CD4-positive, CD25-positive, alpha-beta regulatory T cell (primary cell): ENCODE measurements at places on chromosomes 4 and X.

- DNase-seq = no peak
Measured at GRCh38 chrX:68631336-68631735, 16.1 kb upstream of the STARD8 start.

DNA sequence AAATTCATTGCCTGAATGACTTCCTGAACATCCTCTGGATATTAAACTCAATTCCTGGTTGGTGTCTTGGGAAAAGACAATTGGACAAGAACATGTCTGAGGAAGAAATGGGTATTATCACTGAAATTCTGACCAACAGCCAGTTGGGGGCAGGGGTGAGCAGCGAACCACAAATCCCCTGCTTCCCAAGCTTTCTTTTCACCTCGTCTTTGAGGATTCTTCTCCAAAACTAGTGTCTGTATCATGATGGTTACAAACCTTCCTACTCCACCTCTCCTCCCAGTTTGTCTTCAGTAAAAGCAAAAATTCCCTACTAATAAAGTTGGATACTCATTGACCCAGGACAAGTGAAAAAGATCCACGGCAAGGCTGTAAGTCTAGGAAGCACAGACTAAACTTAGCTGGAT is 48.3 kb upstream of the WDR1 start:
- no peak for DNase-seq

DNA sequence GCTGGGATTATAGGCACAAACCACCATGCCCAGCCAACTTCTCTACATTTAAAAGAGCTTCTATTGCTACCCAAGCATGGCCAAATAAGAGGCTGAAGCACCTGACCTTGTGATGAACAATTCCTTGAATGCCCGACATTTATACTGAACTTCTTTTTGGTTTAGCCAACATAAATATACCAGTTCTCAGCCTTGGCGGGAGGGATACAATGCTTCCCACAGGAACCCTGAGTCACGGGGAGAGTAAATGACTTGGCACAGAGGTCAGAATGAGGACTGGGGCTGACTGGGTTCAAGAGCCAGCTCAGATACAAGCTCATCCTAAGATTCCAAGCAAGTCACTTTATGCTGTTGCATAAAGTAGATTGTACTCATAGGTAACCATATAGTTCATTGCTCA is 6.1 kb downstream of the HOPX start:
- no peak for DNase-seq

DNA sequence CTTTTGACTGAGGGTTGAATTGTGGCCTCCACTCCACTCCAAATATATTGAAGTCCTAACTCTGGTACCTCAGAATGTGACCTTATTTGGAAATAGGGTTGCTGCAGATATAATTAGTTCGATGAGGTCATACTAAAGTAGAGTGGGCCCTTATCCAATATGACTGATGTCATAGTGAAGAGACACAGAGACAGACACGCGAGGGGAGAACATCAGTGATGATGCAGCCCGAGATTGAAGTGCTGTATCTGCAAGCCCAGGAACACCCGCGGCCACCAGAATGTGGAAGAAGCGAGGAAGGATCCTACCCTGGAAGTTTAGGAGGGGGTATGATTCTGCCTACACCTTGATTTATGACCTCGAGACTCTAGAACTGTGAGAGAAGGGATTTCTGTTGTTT is 279.0 kb downstream of the ANKRD50 start:
- no peak for DNase-seq

- DNase-seq = no peak
Measured at GRCh38 chr4:113476800-113477199, 284.7 kb downstream of the CAMK2D start.

DNA sequence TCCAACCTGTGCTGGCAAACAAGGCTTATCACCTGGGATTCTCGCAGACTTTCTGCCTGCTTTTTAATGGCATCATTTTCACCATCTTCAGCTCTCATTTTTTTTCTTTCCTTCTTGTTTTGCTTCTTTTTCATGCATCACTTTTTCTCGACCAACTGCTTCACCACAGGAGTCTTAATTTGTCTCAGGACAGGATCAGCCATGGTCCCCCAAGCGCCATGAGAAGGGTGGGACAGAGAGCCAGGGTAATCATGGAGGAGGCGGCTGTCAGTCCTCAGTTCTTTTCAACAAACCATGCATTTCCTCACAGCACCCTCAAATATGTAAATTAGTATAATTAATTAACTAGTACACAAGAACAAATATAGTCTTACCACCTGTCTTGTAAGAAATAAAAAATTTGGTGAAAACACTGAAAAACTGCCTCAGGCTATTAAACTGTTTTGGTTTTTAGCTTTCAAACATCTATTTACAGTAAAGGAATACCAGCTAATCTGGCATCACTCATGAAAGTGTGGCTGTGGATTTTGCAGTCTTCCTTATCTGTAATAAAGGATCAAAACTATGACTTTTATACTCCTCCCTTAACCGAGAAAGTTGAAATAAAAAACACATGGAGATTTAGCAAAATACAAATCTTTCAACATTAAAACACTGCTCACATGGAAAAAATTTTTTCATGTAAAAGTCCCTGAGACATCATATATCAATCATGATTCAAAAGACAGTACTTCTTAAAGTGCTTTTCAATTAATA is 19.1 kb downstream of the EIF4E start:
- no peak for DNase-seq

GRCh38 chr4:139085141-139085540 is 69.6 kb downstream of the NOCT start:
- peak; percentile 32 for DNase-seq

DNA sequence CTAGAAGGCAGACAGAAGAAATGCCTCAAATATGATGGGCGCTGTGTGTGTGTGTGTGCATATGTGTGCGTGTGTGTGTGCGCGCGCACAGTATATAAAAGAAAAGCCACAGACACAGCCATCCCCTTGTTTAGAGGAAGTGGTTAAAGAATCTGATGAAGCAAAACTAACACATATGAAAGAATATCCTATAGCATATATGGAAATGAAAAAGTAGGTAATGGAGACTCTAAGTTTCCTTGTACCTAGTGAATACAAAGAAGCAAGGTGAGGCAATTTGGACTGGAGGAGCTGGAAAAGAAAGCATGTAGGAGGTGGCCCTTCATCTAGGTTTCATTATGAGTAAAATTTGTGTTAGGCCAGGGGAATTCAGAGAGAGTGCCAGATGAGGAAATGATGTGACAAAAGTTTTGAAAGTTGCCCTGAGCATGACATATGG is 58.6 kb upstream of the MCF2 start:
- DNase-seq = no peak

- DNase-seq = no peak
Measured at GRCh38 chr4:69224891-69225290, 10.3 kb upstream of the UGT2B11 start.

DNA sequence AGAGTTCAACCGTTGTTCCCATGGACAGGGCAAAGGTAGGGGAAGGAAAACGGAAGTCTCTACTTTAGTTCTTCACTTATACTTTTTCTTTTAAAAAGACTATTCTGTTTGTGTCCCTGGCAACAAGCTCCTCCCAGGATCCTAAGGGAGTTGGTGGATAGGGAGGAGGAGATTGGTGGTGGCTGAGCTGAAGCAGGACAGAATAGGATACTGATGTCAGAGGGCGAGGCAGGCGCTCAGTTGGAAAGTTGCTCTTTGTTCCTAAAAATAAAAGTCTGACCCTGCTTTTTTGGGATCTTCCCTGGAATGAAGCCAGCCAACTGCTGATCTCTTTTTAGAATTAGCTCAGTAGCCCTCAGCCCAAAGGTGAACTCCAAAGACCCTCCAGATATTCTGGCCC is 104.7 kb downstream of the MGST2 start:
- no peak for DNase-seq

- no peak for DNase-seq
Measured at GRCh38 chr4:7906171-7906701, 33.4 kb downstream of the AFAP1 start.

DNA sequence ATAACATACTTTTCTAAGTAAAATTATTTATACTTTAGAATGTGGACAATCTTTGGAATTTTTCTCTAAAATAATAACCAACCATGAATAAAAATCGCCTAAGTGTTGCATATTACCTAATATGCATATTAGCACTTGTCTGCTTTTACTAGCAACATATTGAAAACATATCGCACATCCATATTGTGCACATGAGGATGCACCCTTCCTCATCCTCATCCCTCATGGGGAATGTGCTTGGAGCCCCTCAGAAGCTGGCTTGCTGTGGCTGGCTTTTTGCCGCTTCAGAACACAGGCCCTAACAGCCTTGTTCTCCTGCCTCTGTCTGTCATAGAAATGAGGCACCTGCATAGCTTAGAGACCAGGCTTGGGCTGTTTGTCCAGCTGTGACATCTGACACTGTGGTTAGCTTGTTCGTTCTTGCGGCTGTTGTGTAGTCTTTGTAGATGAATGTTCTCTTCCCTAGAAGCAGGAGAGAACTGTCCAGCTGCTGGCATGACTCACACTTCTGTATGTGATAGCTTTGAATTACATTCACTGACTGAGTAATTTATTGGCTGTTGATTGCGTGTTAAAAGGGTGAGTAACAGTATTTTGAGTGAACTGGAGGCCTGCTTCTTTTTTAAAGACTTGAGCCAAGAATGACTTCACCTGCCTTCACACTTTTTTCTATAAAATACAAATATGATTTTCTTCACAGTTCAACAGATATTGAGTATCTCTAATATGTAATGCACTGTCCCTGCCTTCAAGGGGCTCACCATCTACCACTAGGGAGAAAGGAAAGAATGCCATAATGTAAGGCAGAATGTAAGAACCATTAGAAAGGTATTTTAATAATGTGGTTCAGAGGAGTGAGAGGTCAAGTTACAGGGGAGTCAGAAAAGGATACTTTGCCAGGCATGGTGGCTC is 81.9 kb downstream of the HMGB2 start:
- no peak for DNase-seq

- DNase-seq = no peak
Measured at GRCh38 chrX:138917781-138918180, 206.3 kb upstream of the FGF13 start.

DNA sequence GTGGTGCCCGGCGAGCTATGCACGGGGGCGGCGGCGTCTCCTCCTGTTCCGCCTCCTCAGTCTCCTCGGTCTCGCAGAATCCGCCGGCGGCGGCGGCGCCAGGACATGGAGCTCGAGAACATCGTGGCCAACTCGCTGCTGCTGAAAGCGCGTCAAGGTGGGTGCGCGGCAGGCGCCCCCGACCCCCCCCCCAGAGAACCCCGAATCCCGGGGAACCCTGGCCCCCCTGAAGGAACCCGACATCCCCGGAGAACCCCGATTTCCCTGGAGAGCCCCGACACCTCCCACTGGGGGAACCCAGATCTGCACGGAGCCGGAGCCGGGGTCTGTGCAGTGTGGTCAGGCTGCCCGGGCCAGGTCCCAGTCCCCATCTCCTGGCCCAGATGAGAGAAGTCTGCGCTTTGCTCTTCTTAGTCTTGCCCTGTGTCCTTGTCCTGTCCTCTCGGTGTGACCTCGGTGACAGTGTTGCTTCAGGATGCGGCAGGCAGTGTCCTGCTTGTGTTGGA is 648 bp downstream of the GRK4 start:
- DNase-seq = no peak

GRCh38 chr4:36088542-36088941 is 155.8 kb downstream of the ARAP2 start:
- DNase-seq = no peak

- no peak for DNase-seq
Measured at GRCh38 chr4:20203508-20203907, 48.2 kb upstream of the SLIT2 start.

DNA sequence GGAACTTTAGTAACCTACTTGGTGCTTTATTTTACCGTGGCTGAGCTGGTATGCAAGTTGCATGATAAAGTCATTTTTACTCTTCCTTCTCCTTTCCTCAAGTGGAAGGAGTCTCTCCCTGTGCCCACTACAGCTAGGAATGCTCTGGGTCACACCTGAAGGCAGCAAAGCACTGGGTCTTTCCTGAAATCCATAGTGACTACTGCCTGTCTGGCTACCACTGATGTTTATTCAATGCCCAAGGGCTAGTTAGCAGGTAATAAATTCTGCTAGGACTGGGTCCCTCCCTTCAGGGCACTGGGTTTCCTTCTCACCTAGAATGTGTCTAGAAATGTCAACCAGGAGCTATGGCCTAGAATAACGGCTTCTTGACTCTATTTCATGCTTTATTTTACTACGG is 1081.4 kb downstream of the FAT4 start:
- DNase-seq = no peak

- DNase-seq = no peak
Measured at GRCh38 chr4:178738026-178738425, 1295.8 kb upstream of the AGA start.

GRCh38 chr4:27568952-27569319 is 708.3 kb downstream of the STIM2 start:
- no peak for DNase-seq

DNA sequence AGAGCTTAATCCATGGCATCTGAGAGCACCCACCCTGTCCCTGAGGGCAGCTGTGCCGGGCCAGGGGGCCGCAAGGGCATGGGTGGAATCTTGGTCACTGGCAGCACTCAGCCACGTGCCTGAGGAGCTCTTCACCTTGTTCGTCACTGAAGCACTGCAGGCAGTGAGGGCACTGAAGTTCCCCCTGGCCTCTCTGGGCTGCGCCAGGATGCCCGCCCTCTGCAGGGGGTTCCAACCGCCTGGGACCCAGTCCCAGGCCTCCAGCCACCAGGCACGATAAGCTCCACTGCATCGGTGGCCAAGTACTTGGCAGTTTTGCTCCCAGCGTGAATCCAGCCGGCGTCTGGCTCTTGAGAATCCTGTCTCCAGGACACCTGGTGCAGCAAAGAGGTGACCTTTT is 96.4 kb upstream of the MED14 start:
- no peak for DNase-seq

DNA sequence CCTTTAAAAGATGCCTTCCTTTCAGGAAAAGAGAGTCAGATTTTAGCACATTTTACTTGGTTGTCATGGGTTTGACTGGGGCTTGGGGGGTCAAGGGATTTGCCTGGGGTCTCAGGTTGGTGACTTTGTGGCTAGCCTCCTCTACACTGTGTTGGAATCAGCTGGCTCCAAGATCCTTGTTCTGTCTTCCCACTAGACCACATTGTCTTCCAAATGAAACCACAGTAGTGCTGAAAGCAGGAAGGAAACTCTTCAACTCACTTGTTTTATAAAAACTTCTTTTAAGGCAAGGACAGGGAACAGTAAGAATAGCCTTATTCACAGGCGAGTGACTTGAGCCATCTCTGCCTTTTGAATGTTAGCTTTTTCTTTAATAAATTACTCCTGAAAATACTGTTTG is 37.0 kb upstream of the OTUD4 start:
- DNase-seq = no peak

GRCh38 chrX:139566981-139567380 is 36.4 kb downstream of the F9 start:
- no peak for DNase-seq

DNA sequence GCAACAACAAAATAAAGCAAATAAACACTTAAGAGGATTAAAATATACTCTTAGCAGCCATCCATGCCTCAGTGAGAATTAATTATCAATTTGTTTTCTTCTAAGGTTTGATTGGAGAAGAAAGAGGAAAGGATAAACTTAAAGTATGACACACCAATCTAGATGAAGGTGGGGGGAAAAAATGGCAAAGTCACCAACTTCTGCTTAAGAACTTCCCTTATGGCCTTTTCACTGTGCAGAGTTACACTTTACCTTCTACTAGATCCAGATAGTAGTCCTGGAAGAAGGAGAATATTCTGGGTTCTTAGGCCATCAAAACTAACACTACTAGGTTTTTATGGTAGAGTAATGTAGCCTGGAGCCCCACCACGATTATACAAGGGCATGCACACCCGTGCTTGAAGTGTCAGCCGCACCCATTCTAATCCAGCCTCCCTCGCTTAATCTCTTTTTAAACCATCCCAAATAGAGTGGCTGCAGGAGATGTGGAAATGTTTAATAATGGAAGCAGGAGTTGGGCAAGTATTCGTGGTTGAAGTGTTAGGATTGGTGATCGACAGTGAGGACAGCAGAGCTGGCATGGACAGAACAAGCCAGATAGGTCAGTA is 14.1 kb downstream of the ENPEP start:
- DNase-seq = no peak

GRCh38 chr4:182174979-182175378 is 68.2 kb upstream of the TENM3 start:
- no peak for DNase-seq
